Testis (tissue), 5 donors: ENCODE measurements at places on chromosomes 16 and 17. TPM values are rescaled to one million over a fixed set of nuclear protein-coding genes. Genes with fewer than 3 reads are reported as not detected.
A peak's percentile ranks its signal among the peaks of the same experiment; 100 is the strongest.

Gene SOST
- not detected for total RNA-seq

Gene CACNA1G
- 1.3 TPM for total RNA-seq

Gene KRTAP3-2
- total RNA-seq = not detected

- no peak for DNase-seq
Observed at GRCh38 chr17:76147211-76148014, 6.4 kb upstream of the FOXJ1 start.

DNA sequence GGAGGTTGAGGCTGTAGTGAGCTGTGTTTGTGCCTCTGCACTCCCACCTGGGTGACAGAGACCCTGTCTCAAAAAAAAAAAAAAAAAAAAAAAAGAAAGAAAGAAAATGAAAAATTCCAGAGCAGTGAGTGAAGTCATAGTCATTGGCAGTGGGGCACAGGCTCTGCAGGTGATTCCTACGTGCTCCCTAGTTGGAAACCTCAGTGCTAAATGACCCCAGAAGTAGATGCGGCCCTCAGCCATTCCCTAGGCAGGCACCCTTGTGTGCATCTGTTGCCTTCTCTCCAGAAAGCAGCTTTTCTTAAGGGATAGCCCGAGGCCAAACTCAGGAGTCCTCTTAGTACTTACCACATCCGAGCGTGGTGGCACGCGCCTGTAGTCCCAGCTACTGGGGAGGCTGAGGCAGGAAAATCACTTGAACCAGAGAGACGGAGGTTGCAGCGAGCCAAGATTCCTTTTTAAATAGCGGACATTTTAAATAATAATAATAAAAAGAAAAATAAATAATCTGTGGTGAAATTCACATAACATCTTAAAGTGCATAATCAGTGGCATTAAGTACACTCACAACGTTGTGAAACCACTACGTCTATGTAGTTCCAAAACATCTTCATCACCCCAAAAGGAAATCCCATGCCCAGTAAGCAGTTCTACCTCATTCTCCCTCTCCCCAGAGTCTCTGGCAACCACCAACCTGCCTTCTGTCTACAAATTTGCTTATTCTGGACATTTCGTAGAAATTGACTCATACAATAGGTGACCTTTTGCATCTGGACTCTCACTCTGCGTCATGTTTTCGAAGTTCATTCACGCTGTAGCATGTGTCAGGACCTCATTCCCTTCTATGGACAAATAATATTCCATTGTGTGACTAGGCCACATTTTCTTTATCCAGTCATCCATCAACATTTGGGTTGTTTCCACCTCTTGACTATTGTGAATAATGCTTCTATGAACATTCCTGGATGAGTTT lies 12.5 kb upstream of the SPHK1 start:
- DNase-seq = no peak

- no peak for DNase-seq
Observed at GRCh38 chr17:28280826-28281225, 38.2 kb upstream of the TMEM97 start.

- peak; percentile 5 for DNase-seq
Observed at GRCh38 chr17:79648181-79648831, 37.5 kb upstream of the RBFOX3 start.

GRCh38 chr17:82477934-82478333 lies 19.4 kb downstream of the NARF start:
- no peak for DNase-seq

DNA sequence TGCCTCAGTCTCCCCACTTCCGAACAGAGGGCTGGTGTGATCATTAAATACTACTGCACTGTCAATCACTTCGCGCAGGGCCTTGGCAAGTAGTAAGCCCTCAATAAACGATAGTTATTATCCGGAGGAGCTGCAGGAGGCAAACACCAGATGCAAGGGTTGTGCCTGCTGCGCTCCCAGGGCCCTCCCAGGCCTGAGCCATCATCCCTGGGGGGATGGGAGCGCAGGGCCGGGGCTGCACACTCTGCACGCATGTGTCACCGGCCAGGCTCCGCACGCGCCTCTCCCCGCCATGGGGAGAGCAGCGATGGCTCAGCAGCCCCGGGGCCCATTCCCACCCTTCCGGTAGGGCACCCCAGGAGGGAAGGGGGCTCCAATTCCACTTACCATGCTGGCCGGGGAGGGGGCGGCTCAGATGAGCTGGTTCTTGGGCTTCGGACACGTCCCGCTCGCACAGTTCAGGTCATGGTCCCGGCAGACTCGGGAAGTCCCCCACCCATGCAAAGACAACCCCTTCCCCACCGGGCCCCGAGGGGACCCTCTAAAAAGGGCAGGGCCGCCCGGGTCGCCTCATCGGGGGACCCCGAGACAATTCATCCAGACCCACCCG lies 681 bp downstream of the XPO6 start:
- DNase-seq = peak; percentile 74
